ENCODE measurements at places on chromosomes 13 and 19.

GRCh38 chr13:32967584-32968182, 48.5 kb upstream of the KL start:
- no peak for DNase-seq

DNA sequence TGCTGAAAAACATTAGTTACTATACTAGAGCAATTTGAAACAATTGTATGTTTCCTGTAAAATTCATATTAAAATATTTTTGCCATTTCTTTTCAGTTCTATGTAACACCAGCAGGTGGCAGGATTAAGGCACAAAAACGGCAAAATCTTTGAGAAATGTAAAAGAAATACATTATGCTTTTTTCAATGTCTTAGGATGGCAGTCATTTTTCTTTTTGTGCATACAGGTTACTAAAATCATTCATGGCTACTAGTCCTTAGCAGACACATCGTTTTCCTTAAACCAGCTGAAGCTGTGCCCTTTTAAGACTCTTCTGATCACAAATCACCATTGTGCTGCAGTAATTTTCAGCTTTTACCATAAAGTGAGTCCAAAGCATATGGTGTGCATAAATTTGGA, 800.7 kb upstream of the SLITRK5 start:
- DNase-seq, result no peak

DNA sequence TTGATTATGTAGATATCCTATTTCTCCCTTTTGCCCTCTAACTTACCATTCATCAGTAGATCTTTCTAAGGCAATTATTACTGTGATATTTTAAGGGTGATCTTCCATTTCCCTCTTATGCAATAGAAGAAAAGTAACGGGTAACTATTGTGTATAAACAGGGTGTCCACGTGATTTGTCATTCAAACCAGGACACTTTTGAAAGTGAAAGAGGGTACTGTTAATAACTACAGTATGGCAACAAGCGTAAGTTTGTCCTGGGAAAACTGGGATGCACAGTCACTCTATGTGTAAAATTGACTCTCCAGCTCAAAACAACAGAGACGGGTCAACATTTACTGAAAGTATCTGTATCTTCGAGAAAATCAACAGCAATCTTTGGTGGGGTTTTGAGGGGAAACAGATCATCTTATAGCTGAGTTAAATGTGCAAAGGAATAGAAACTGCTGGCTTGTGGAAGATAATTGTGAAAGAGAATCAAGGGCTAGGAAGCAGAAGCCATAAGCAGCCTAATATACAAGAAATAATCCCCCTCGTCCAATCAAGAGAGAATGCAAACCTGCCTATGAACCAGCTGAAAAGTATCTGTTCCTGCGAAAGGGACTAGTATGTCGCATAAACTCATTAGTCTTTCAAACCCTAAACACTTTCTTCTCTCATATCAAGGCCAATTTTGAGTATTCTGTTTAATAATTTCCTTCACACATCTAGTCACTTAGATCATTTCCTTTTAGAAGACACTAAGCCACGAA, 126.7 kb downstream of the FOXO1 start:
- DNase-seq, result no peak

- no peak for DNase-seq
Observed at GRCh38 chr13:72585254-72585653, 142.2 kb downstream of the MZT1 start.

Data from CD4-positive, alpha-beta T cell treated with Interferon alpha-2 for 1 hour (primary cell).